Keratinocyte (primary cell): ENCODE measurements at places on chromosomes 7 and 10.

DNA sequence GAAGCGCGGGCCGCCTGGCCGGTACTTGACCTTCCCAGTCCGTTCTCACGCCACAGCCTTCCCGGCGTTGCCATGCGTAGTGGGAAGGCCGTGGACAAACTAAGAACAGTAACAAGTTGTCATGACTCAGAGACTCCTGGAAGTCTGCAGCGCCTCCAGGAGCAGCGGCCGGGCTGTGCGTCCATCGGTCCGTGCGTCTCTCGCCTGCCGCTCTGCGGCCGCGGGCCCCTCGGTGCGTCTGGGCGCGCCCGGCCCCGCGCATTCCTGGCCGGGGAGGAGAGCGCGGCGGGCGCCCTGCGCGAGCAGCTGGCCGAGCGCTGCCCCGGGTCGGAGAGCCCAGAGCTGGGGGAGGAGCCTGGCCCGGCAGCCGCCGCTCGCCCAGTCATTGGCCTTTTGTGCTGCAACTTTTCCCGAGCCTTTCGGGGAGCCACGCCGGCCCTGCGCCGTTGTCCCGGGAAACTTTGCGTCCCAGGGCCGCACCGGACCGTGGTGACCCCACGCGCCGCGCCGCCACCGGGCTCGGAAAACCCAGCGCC is 123.7 kb downstream of the TACC2 start:
- DNase-seq: peak; percentile 56

DNA sequence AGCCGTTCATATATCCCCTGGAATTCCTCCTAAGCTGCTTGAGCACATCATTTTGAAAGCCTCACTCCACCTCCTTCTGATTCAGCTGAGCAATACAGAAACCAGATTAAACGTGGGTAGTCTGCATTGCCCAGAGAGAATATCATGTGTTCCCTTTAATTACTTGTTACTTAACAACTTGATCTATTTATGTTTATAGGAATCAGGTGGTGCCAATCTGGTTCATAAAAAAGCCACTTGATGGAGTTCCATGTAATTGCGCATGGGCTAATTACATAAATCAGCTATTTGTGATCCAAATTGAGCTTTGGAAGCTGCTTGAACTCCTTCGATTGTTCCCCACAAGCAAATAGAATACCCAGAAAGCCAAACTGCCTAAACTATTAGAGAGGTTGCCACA is 114.7 kb upstream of the ADCY1 start:
- DNase-seq: no peak

DNA sequence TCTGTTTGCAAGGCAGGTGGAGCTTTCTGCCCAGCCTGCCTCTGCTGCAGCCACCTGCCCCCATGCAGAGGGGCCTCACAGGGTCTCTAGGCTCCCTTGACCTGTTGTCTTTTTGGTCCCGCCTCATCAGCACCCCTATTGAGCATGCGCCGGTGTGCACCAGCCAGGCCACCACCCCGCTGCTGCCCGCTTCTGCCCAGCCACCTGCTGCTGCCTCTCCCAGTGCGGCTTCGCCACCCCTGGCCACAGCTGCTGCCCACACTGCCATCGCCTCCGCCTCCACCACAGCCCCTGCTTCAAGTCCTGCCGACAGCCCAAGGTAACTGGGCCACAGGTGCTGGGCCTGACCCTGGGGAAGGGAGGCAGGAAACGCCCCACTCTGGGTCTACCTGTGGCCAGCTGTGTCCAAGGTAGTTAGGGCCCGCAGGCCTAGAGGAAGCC is 38.1 kb downstream of the LDB3 start:
- no peak for DNase-seq

- no peak for DNase-seq
These were observed 34.8 kb upstream of the ZMIZ2 start for GRCh38 chr7:44713680-44714335.

DNA sequence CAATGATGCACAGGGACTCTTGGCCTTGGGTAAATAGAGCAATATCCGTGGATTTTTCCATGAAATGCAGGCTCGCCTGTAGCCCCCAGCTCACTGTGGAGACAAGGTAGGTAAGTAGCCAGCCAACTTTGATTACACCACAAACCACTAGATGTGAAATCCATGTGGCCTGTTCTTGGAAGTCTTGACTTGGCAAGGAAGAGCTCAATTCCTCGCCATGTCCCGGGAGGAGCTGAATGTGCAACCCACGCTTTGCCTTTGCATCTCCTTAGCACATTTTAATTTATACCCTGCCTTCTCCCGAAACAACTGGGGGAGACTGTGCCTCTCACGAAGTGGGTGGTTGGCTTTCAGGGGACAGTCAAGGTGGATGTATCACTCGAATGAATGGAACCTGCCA is 347.7 kb upstream of the MKI67 start:
- DNase-seq: no peak

- no peak for DNase-seq
These were observed 3.5 kb downstream of the MGAM start for GRCh38 chr7:141999058-141999623.

DNA sequence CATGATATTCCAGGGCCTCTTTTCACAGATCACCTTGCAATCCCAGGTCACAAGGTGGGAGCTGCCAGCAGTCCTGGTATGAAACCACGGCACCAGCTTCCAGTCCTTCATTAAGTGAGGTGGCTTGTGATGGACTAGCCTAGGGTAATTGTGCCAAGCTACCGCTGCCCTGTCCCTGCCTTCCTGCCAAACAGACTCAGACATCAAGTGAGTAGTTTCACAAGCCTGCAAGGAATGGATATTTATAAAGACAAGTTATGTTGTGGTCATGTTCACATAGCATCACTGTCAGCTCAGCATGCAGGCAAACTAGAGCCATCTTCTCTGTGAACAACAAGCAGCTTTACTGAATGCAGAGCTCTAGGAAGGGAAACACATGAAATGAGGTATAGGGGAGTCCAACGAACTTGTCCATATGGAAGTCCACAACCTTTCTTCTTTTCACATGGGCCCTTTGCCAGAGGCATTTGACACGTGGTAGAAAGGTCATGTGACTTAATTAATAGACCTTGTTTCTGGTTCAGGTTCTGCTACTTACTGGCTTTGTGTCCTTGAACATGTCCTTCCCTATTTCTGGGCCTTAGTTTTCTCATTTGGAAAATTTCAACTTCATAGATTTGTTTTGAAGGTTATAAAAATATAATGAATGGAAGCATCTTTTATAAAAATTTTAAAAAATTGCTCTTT is 1061.2 kb downstream of the KCNMA1 start:
- no peak for DNase-seq

DNA sequence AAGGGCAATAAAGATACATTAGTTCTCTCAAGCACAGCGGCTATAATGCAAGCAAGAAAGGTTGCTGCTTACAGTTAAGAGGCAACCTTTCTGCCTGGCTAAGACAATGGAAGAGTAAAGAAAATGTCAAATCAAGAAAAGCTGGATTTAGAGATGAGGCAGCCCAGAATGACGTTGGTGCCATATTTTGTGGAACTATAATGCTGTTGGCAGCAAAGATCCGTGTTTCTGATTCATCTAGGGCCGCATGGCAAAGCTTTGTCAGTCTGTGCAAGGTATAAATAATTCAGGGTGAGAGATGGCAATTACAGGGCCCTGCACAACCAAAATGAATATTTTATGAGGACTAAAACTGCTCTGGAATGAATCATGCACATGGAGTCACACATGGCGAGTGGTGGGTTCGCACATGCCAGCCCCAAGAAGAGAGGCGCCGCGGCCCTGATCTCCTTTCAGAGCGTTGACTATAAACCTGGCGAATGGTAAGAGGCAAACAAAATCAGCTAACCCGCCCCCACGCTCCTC is 76.6 kb downstream of the EBF3 start:
- no peak for DNase-seq

- DNase-seq: no peak
These were observed 1558.1 kb upstream of the LRRTM3 start for GRCh38 chr10:65367706-65368105.

DNA sequence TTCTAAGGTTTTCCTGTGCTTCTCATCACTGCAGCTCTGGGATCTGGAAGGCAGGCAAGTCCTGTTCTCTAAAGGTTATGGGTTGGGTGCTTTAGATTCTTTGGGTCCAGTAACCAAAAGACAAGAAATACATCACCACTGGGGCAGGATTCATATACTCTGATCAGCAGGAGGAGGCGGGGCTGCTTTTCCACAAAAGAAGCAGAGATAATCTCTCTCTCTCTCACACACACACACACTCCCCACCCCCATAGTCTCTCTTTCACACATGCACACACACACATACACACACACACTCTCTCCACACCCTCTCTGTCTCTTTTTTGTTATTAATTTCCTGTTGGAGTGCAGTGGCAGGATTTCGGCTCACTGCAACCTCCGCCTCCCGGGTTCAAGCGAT is 13.0 kb upstream of the ACBD5 start:
- no peak for DNase-seq

- DNase-seq: no peak
These were observed 55.8 kb upstream of the DNAAF5 start for GRCh38 chr7:670501-671390.
